ENCODE measurements at places on chromosomes 3 and 15.

GRCh38 chr3:190560013-190560895, 46.4 kb downstream of the IL1RAP start:
- no peak for DNase-seq

DNA sequence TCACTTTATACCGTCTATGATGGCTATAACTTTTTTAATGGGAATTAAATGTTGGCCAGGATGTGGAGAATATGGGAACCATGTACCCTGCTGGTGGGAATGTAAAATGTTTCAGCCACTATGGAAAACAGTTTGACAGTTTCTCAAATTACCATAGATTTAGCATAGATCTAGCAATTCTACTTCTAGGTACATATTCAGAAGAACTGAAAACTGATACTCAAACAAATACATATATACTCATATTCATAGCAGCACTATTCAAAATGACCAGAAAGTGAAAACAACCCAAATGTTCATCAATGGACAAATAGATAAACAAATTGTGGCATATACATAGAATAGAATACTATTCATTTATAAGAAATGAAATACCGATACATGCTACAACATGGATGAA, 539.4 kb downstream of the IGSF11 start:
- no peak for DNase-seq

- DNase-seq, result no peak
These were observed 7.1 kb downstream of the KCNH8 start for GRCh38 chr3:19155375-19155774.

DNA sequence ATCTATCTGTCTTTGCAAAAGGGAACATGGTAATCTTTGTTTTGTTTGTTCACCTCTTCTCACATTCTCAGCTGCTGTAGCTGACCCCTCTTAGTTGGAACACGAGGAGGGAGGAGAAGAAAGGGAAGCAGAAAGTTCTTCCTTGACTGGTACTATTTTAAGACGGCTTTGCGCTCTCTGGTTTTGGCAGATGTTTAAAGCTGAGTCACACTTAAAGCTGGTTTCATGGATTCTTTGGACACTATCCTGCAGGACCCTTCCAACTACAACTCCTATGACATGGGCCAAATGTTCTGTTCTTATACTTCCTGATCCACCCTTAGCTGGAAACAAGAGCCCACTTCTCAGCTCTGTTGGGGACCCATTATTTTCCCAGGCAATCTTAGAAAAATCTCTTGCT, 40.6 kb upstream of the FXR1 start:
- no peak for DNase-seq

DNA sequence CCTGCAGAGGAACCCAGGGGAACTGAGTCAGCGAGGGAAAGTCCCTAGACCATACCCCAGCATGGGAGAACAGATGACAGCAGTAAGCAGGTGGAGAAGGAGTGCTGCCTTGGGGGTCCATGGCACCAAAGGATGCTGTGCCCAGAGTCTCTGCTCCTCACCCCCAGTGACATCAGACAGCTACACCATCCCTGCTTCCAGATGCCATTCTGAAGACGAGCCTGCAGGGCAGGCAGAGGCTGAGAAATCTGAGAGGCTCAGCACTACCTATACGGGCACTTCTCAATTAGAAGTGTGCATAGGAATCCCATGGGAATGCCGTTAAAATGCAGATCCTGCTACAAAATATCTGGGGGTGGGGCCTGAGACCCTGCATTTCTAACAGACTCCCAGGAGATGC, 211.3 kb upstream of the NSMCE3 start:
- no peak for DNase-seq

GRCh38 chr3:153591561-153592245, 429.7 kb downstream of the RAP2B start:
- DNase-seq, result no peak

- no peak for DNase-seq
These were observed 119.3 kb downstream of the LRRK1 start for GRCh38 chr15:101038327-101039003.

- DNase-seq, result no peak
These were observed 68.0 kb downstream of the TRAK1 start for GRCh38 chr3:42159147-42159546.

Data from stimulated activated CD4-positive, alpha-beta T cell treated with anti-CD3 and anti-CD28 coated beads, Interleukin-1b, Interleukin-23, amount 100 ng/mL, for 1 hour (primary cell).